Panc1 (cell line): ENCODE measurements at places on chromosomes 3 and 15.
A peak's percentile ranks its signal among the peaks of the same experiment; 100 is the strongest.

GRCh38 chr3:148319161-148319915 lies 378.4 kb upstream of the AGTR1 start:
- no peak for DNase-seq

DNA sequence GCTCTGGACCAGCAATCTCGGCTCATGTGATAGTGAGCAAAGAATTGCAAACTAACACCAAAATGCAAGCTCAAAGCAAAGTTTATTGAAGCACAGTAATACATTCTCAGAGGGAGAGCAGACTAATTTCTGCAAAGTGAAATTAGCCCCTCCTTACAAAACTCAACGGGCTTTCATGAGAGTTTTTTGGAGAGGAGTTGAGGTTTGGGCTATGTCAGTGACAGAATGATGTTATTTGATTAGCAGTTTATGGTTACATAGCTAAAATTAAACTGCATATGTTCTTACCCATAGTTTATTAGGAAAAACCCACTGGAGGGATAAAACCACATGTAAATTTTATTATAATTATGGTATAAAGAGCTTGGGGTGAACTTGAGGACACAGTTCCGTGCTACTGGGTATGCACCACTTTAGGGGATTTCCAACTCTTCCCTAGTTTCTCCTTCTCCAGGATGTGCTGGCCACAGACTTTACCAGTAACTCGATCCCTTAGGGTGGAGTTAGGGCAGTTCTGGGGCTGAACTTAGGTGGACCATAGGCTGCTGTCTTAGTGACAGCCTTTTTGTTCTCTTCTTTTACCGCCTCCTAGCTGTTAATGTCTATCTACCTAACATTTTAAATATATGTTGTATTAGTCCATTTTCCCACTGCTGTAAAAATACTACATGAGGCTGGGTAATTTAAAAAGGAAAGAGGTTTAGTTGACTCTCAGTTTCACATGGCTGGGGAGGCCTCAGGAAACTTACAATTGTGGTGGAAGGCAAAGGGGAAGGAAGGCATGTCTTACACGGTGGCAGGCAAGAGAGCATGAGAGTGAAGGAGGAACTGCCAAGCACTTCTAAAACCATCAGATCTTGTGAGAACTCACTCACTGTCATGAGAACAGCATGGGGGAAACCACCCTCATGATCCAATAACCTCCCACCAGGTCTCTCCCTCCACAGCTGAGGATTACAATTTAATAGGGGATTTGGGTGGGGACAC lies 8.9 kb upstream of the AADACL2 start:
- no peak for DNase-seq

DNA sequence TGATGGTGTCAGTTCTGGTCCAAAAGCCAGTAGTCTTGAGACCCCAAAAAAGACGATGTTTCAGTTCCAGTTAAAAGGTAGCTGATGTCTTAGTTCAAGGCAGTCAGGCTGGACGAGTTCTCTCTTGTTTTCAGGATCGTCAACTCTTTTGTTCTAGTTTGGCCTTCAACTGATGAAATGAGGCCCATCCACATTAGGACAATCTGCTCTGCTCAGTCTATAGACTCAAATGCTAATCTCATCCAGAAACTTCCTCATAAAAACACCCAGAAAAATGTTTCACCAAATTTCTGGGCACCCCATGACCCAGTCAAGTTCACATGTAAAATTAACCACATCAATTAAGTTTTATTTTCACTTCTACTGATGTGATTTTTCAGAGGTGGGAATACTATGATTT lies 74.0 kb downstream of the MOBP start:
- no peak for DNase-seq

GRCh38 chr3:117439812-117440211 lies 730.2 kb downstream of the TUSC7 start:
- no peak for DNase-seq

DNA sequence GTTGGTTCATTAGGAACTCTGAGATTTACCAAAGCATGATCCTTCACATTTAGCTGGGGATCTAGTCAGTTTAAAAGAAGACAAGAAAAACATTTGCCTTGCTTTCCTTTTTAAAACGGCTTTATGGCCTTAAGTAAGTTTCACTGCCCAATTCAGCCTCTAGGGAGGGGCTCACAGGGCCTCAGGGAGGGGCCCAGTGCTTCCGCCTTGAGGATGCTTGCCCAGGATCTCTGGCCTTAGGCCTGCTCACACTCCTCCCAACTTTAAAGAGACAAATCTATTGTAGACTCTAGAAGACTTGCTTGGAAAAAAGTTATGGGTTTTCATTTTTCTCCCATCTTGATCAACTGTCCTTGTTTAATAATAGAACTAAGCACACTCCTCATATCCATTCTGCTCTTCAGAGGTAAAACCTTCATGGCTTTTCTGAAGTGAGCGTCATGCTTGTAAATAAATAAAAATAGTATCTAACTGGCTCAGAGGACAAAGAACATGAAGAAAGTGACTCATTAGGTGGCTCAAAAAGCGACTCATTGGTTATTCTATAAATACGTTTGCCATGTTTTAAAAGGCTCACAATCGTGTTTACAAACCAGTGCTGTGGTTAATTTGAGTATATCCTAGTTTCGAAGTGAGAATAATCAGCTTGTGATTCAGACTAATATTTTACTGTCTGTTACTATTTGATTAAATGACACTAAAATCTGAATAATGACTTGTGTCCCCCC lies 13.7 kb downstream of the PDHB start:
- DNase-seq, result no peak

DNA sequence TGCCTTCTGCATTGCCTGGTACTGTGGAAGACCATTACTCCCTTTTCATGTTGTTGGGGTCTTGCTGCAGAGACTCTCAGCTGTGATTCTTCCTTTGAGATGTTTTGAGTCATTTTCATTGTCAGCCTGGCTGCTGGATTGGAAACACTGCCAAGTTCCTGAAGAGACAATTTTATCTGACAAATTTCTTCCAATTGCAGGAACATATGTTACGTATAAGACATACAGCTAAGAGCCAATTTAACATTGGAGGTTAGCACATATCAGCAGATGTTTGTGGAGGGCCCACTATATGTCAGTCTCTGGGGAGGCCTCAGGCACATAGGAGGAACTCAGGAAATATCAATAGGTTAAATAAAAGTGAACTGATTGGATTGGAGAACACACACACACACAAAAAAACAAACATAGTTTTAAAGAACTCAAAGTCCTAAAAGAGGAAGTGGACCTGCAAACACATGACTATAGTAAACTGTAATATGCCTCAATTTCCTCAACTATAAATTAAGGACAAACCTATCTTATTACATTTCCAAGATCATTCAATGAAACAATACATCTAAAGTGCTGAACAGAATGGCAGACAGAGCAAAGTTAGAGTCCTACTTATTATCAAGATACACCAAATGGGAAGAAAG lies 172.3 kb downstream of the MYRIP start:
- no peak for DNase-seq

DNA sequence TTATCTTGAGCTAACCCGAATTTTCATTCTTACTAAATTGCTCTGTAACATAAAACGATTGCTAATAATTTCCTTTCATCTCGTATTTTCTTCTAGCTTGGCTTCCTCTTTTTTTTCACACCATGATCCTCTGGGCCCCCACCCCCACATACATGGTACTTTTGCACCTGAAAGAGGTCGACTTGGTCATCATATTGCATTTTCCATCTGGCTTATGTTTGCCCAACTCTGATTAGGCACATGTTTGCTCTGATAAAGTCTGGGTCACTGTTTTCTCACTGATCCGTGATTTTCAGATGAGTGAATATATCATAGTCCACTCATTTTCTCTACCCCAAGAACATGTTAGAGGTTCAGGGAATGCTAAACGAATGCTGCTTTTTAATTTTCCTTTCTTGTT lies 49.5 kb downstream of the ARRDC4 start:
- DNase-seq, result no peak

GRCh38 chr3:186400662-186401061 lies 38.6 kb upstream of the DGKG start:
- no peak for DNase-seq

DNA sequence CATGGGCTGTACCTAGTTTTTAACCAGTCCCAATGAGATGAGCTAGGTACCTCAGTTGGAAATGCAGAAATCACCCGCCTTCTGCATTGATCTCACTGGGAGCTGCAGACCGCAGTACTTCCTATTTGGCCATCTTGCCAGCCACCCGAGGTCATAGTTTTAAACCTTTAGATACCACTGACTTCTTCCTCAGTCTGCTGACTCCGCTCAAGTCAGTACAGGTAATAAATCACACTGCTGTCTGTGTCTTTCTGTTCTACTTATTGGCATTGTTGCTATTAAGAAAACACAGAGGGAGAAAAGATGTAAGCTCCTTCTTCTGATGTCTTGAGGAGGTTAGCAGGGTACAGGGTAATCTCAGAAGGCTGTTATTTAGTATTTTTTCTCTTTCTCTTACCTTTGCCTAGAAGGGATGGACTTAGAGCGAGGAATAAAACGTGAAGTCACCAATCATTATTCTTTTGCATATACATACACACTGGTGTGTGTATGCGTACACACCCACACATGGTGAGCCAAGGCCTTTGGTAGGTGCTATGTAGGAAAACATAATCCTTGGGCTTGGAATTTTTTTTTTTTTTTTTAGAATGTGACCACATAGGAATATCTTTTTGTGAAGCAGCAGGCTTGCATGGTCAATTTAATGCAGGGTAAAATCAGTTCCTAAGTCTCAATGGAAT lies 197.2 kb downstream of the EDEM1 start:
- DNase-seq, result no peak

DNA sequence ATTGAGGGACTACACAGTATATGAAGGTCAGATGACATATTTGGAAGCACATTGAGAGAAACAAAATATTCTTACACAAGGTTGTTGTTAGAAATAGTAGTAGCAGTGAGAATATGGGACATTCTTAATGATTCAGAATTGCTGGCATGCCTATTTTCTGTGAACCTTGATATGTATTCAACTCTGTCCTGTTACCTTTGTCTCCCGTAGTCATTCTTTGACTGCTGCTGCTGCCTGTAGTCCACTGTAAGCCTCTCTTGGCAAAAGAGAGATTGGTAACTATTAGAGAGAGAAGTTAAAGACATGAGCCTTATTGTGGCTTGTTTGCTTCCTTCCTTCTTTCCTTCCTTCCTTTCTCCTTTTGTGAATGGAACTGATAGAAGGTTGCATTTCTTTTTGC lies 64.5 kb downstream of the TCF12 start:
- DNase-seq, result no peak

GRCh38 chr3:155032918-155033317 lies 47.2 kb upstream of the MME start:
- DNase-seq, result no peak

DNA sequence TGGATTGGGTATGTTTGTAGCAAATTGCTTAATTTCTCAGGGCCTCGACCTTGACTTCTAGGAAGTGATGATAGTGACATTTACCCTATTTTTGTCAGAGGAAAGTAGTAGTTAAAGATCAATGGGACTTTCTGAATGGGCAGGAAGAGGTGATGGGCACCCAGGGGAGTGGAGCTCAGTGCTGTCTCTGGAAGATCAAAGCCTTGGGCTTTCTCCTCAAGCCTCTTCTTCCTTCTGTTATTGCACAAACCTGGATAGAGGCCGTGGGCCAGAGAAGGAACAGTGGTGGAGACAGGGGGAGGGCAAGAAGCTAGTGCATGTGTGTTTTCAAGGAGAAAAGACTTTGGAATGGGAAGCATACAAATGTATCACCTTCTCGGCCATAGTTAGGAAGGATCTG lies 44.9 kb upstream of the EOMES start:
- DNase-seq, result no peak

GRCh38 chr3:135558906-135559305 lies 406.6 kb upstream of the PPP2R3A start:
- DNase-seq, result no peak

GRCh38 chr3:168548719-168549118 lies 453.0 kb upstream of the GOLIM4 start:
- no peak for DNase-seq

DNA sequence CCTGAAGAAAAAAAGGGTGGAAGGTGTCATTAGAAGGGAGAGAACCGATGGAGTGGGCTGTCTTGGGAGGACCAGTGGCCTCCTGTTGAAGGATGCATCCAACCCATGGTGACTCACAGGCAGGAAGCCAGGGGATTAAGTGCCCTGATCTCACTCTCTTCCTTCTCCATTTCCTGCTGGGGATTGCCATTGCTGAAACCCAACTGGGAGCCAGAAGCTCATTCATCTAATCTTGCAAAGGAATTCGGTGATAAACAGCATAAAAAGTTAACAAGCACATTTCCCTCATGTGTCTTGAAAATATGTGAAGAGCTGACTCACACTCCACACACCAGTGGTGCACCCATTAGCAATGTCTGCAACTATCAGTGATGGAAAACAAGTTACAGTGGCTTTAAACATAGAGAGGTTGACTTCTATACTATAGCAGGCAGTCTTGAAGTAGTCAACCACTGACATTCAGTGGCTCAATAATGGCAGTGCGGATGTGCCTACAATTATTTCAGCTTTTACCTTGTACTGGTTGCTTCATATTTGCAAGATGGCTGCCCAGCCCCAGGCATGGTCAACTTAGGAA lies 12.8 kb upstream of the CSRNP1 start:
- no peak for DNase-seq

- DNase-seq, result peak; percentile 5
These were observed 89.8 kb downstream of the LRRC3B start for GRCh38 chr3:26712211-26713026.

DNA sequence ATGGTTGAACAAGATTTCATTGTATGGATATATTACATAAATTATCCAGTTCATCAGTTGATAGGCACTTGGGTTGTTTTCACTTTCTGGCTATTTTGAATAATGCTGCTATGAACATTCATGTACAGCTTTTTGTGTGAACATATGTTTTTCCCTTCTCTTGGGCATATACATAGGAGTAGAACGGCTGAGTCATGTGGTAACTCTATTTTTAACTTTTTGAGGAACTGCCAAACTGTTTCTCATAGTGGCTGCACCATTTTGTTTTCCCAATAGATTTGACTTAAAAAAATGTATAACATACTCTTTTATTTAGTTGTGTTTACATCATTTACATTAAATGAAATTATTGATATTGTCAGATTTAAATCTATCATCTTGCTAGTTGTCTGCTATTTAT lies 28.8 kb upstream of the RFX7 start:
- no peak for DNase-seq

GRCh38 chr3:37935290-37935668 lies 55.3 kb upstream of the VILL start:
- DNase-seq, result no peak

- no peak for DNase-seq
These were observed 440.6 kb downstream of the MCTP2 start for GRCh38 chr15:94671858-94672532.

DNA sequence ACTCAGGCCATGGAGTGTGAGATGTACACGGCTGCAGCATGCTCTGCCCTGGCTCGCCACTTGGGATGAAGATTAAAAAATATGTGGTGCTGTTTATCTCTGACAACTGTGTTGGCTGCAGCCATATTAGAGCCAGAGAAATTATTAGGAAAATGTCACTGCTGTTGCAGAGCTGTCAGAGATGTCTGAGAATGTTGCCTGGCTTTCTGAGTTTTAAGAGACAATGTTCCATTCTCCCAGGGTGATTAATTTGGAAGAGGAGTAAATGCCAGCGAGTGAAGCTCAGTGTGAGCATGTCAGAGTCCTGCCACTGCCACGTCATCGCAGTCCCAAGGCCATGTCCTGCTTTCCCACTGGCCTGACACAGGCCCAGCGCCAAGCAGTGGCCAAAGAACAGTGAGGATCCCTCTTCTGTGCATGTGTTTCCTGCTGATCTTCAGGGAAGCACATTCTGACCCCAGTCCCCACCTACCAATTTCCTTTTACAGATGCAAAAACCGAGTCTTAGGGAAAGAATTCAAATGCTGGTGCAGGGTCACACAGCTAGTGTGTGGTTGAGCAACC lies 370.9 kb downstream of the GABRG3 start:
- no peak for DNase-seq
